ENCODE measurements at places on chromosomes 11 and 22.
A peak's percentile ranks its signal among the peaks of the same experiment; 100 is the strongest.

DNA sequence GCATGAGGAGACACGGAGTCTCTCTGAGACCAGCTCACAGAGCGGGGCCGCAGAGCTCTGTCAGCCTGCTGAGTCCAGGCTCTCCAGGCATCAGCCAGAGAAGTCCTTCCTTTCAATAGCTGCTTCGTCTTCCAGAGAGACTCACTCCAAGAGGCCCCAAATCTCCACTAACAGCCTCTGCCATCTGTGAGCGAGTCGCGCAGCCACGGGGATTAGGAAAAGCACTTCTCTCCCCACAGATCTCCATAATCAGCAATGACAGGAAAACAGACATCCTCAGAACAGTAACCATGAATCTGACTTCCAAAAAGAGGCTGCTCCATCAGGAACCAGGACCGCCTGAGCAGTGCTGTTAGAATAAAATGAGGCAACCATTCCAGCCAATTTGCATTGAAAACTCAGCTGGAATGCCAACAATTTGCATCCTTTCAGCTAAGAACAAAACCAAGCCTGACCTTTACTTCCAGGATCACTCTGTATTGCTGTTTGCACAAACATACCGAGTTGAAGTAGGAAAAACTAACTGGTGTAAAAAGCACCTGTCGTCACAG is 65.4 kb downstream of the SMCO4 start:
- no peak for DNase-seq

GRCh38 chr11:119536801-119537200 is 113.8 kb upstream of the THY1 start:
- no peak for DNase-seq

DNA sequence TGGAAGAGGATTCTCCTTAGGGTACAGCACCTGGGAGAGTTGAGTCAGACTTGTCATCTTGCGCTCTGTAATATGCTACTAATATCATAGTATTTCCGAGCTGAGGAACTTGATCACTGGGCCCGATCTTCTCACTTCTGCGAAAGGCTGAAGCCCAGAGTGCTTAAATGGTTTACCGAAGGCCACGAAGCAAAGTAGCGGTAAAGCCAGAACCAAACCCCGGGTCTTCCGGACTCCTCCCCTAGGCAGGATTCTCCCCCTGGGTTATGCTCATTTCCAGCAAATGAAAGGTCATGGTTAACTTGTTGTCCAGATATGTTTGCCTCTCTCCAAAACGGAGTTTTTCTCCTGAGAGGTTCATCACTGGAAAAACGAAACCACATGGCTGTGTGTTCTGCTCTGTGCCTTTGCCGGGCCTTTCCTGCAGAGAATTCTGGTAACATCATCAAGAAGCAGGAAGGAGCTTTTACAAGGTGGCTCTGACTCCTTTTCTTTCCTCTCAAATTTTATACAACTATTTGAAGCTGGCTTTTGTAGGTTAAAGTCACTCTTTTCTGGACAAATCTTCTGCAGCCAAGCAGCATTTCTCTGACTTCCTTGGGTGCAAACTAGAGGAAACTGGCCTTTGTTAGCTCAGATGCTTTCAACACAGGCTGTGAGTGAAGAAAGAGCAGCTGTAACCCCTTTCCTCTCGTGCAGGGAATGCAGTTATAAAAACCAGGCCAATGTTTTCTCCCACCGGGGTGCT is 35.5 kb downstream of the UBASH3B start:
- DNase-seq: peak; percentile 61

GRCh38 chr11:23370580-23371275 is 510.5 kb upstream of the CCDC179 start:
- DNase-seq: no peak

- no peak for DNase-seq
Observed at GRCh38 chr11:116637766-116638165, 135.0 kb downstream of the BUD13 start.

DNA sequence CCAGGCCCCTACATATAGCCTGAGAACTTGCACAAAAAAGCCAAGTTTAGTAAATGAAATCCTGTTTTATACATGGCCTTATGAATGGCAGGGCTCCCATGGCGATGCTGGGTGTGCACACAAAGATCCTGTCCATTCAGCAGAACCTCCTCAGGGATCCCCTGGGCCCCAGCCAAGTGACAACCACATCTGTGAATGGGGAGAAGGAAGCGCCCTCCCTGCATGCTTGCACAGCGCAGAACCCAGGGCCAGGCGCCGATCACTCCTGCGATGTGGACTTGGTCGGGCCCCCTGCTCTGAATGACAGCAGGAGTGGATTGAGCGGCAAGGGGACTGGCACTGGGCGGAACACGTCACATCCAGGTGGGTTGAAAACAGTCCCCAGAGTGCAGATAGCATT is 4.5 kb upstream of the CDC42EP2 start:
- DNase-seq: no peak

DNA sequence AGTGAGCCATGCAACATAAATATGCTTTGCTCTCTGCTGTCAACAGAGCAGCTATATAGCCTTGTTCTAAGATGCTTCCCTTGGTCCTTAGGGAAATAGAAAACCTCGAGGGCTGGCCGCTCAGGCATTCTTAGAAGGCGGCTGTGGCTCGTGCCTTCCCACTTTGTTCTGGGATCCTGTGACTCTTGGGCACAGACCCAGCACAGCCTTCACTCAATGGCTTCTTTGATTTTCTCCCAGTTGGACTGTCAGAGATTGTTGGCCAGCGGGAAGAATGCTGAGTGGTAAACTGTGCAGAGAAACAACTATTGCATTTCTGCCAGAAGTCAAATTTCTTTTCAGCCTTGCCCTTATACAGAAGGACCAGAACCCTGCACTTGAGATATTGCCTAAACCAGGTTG is 9.5 kb upstream of the MICAL2 start:
- DNase-seq: peak; percentile 54

DNA sequence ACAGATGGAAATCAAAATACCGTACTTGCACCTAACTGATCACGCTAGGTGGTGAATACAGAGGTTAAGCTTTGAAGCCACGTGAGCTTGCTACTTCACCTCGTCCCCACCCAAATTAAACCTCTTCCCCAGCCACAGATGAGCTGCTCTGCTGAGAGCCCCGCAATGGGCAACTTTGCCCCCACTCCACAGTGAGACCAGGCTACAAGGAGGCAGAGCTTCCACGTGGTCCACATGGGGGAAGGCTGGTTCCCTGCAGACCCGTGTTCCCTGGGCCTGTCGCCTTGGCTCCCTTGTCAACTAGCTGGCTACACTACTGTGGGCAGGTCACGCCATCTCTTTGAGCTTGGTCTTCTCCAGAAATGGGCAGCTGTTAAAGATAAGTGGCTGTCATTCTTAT is 10.9 kb downstream of the CD5 start:
- no peak for DNase-seq

GRCh38 chr11:110711776-110712658 is at the start of gene ARHGAP20:
ARHGAP20 (minus strand) TSS chr11:110712437; CDS start chr11:110712231, 206 bp downstream.
- DNase-seq: peak; percentile 56

GRCh38 chr11:68036717-68037239 is 2.0 kb upstream of the TCIRG1 start:
- DNase-seq: no peak

- DNase-seq: no peak
Observed at GRCh38 chr11:95536047-95536690, 253.4 kb downstream of the FAM76B start.

DNA sequence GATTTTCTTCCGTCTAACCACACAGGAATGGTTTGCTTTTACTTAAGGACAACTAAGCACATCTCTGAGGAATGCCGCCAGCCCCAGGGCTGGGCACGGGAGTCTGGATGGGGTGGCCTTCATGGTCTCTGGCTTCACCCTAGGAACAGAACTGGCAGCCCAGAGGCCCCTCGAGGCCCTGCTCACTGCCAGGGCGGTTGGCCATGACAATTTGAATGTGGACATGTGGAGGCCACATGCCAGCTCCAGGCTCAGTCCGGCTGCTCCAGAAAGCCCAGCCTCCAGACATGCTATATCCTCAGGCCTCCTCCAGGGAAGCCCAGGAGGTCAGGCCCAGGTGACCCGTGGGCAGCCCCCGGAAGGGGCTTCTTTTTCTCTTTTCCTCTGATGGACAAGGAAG is 84.0 kb upstream of the FGF3 start:
- no peak for DNase-seq

DNA sequence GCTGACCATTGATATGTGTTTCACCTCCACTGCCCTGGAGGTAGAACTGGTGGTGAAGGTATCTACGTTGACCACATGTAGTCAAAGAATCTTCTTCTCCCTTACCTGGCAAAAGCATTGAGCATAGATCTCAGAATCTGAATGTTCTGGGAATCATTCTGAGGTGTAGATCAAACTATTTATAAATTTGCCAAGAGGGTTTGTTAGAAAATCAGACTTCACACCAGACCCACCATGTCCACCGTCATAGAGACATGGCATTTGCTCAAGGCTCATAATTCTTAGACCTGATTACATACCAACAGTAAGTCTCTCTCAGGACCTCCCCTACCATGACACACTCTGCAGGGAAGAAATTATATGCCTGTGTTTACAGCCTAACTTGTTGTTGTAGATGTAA is at the start of gene OR8B2:
TSS of gene OR8B2 (minus strand) at position 101 of the 400 bp plus-strand sequence. CDS start 1,156 bp downstream, outside the sequence.
- DNase-seq: no peak

- peak; percentile 40 for DNase-seq
Observed at GRCh38 chr11:63909591-63910506, 7.1 kb downstream of the RCOR2 start.

GRCh38 chr11:115122274-115122673 is 381.9 kb downstream of the CADM1 start:
- DNase-seq: no peak

DNA sequence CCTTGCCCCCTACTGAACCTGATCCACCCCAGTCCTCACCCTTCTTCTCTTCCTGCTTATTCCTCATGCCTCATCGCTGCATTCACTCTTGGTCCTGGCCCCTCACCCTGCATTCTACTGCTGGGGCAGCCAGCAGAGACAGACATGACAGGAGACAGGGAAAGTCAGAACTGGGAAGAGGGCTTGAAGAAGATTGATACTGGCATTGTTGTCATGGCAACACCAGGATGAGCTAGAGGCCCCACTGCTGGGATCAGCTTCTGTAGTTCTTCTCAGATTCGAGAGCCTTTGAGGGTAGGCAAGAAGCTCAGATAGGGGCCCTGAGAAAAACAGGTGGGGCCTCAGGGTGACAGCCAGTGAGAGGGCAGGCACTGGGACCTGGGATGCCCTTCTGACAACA is 264.3 kb downstream of the MIAT start:
- no peak for DNase-seq

DNA sequence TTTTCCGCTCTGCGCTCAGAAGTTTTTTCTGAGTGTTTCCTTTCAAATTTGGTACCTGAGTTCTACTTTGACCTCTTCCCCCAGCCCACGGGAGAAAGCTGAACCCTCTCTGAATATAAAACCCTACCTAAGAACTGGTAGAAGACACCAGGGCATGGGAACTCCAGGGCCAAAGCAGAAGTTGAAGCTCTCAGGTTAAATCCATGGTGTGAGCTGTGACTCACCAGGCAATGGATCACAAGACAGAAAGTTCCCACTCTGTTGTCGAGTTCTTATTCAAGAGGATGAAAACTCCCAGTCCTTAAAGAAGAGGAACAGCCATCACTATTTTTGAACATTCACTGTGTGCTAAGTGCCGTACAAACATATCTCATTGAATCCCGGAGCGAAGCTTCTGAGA is 8.9 kb downstream of the TMEM218 start:
- no peak for DNase-seq

DNA sequence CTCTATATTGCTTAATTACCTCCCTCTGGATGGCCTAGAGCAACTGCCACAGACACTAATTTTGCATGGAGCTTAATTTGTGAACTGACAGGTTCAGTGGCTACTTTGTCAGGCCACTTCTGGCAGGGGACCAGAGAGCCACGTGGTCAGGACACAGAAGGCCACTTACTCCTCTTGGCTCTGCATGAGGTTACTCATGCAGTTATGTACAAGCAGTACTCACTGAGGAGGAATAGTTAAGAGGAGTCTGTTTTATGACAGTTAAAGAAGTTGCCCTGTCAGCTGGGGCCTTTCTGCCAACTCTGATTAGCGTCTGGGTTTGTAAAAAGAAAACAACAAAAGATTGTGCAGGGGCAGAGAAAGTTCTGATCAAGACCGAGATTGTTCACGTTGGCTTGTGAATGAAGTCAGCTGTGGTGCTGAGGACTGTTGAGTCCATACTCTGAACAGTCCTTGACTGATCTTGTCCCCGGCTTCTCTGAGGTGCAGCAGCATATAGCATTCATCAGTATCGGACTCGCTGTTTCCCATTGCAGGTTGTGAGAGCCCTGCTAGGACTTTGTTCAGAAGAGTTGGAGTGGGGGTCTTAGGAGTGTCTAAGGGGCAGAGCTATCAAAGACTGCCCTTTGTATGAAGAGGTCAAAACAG is 41.4 kb downstream of the PPFIBP2 start:
- DNase-seq: peak; percentile 33

- no peak for DNase-seq
Observed at GRCh38 chr11:77191429-77191822, 63.4 kb downstream of the MYO7A start.

- no peak for DNase-seq
Observed at GRCh38 chr11:2799881-2800654, 85.5 kb downstream of the CDKN1C start.

GRCh38 chr11:130146796-130147195 is 12.8 kb upstream of the ST14 start:
- no peak for DNase-seq

DNA sequence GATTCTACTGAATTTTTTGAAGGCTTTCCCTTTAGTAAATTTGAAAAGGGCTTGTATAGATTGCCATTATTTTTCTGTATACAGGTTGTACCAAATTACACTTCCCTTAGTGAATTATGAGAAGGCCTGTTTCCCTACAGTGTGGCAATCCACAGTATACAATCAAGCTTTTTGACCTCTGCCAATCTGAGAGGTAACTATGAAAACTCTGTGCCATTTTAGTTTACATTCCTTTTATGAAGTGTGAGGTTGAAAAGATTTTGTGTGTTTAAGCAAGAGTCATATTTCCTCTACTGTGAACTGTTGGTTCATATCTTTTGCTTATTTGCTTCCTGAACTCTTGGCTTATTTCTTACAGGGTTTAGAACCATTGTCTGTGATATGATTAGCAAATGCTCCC is 432.5 kb downstream of the KCNA4 start:
- no peak for DNase-seq

DNA sequence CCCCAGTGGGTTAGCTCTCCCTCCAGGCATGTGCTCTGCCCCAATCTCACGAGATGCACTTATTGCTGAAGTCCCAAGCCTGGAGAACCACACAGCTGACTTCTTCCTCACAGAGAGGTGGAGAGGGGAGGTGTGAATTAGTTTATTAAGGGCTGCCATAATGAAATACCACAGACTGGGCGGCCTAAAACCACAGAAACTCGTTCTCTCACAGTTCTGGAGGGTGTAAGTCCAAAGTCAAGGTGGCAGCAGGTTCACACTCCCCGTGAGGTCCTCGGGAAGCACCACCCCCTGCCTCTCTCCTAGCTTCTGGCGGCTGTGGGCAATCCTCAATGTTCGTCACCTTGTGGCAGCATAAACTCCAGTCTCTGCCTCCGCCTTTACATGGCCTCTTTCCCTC is 39.3 kb downstream of the TECTA start:
- DNase-seq: no peak

GRCh38 chr11:3152471-3153110 is 12.5 kb downstream of the OSBPL5 start:
- DNase-seq: no peak

DNA sequence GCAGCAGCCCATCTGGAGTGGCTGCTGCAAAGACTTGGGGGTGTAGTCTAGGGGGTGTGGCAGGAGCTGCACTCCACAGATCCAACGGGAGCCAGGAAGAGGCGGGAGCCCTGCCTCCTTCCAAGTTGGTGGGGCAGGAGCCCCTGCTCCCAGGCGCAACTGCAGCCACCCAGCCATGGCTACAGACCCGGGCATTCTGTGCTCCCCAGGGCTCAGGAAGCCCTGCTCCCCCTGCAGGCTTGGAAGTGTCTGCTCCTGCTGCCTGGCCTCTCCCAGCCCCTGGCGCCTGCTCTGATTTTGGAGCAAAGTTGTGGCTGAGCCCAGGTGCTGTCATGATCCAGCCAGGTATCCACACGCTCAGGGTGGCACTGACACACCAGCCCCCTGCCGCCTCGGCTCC is 58.5 kb downstream of the CCDC34 start:
- no peak for DNase-seq
